ENCODE measurements at places on chromosomes 4 and X.

GRCh38 chr4:146545102-146545501 lies 23.4 kb upstream of the SLC10A7 start:
- no peak for DNase-seq

DNA sequence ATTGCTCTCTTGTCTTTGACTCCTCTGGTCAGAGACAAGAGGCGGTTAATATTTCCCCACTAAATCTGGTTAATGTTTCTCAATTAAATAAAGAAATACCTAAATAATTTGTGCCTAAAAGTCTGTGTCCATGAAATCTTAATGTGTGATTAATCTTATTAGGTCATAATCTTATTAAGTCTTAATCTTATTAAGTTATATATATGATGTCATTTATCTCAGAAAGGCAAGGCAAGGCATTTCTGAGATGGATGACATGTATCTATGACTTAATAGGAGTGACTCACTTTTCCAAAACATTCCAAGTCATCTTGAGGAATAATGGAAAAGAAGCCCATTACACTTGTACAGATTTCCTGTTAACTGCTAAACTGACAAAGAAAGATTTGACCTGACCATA lies 74.7 kb downstream of the TRAM1L1 start:
- no peak for DNase-seq

DNA sequence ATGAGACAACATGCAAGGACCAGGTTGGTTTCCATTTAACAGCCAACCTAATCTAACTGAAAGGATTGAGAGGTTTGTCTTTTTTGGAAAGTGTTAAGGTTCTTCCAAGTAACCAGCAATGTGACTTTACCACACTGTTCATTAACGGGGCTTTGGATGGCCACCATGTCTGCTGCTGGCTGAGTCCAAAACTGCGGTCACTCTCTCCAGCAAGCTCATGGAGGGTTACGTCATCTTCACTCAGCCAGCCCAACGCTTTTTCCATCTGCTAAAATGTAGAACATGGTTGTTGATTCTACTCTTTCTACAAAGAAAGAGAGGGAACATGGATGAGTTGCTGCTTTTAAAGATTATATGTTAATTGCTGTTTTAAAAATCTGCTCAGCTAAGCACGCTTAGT lies 11.0 kb downstream of the PKD2 start:
- DNase-seq: peak; percentile 47

- no peak for DNase-seq
Observed at GRCh38 chrX:45208121-45208856, 7.6 kb upstream of the DIPK2B start.

GRCh38 chr4:1772853-1773538 lies 20.1 kb upstream of the FGFR3 start:
- DNase-seq: no peak

DNA sequence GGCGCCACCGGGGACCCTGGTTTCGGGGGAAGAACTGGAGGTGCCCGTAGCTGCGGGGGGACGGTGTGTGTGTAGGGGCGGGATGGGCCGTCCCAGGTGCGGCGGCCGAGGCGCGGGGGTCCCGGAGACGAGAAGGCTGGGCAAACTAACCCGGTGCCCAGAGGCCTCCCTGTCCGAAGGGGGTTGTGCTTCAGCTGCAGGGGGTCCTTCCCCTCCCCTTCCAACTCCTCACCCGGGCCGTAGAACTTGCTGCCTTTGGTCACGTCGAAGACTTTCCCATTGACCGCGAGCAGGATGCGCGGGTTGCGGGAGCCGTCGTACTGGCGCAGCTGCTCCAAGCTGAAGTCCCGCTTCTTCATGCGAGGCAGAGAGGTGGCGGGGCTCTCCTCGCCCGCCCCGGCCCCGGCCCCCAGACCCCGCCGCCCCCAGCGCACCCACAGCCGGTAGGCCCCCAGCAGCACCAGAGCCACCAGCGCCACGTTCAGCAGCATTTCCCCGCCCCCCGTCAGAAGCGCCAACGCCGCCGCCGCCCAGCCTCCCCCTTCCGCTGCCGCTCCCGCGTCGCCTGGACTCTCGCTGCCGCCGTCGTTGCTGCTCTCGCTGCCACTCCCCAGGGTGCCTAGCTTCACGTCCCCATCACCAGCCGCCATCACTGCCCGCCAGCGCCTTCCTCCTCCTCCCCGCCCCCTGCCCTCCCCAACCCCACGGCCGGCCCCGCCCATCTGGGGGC lies at the start of gene PGRMC2:
Gene PGRMC2 (minus strand): TSS at position 673 of the 730 bp plus-strand sequence. CDS start 23 bp downstream, at position 650.
- DNase-seq: no peak

DNA sequence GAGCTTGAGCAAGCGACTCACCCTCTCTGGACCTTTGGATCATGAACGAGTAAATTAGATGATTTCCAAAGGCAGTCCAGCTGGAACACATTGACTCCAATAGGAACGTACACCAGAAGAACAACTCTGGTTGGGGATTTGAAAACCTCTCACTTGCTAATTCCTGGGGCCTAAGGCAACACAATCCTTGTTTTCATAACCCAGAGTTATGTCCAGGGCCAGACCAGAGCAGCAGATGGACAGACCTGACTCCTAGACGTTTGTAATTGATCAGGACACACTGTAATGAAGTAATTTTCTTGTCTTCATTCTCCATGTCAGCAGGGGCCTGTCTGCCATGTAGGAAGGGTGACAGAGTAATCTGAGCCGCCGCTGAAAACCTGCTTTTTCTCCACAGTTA lies 283.9 kb downstream of the IDS start:
- no peak for DNase-seq

DNA sequence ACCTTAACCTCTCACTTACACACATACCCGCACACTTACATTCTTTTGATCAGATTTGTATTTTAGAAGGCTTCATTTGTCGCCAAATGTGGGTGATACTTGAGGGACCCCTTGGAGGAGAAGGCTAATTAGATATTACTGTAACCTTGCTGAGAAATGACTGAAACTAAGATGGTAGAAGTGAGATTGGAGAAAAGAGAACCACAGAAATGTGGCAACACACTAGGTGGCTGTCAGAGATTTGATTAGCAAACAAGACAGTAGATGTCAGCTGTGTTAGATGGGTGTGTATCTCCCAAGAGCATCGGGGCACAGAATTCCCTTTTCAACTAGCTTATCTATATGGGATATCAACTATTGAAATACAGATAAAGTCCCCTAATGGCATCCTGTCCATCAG lies 149.3 kb upstream of the FABP2 start:
- no peak for DNase-seq

GRCh38 chr4:55458611-55459010 lies 62.9 kb downstream of the TMEM165 start:
- DNase-seq: no peak

DNA sequence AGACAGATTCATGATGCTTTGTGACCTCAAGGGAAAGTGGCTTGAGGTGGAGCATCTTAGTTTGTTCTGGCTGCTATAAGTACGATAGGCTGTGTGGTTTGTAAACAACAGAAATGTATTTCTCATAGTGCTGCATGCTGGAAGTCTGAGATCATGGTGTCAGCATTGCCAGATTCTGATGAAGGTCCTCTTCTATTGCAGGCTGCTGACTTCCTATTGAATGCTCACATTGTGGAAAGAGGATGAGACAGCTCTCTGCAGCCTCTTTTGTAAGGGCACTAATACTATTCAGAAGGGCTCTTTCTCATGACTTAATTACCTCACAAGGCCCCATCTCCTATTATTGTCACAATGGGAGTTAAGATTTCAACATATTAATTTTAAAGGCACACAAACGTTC lies 1674.0 kb upstream of the PCDH7 start:
- peak; percentile 86 for DNase-seq

DNA sequence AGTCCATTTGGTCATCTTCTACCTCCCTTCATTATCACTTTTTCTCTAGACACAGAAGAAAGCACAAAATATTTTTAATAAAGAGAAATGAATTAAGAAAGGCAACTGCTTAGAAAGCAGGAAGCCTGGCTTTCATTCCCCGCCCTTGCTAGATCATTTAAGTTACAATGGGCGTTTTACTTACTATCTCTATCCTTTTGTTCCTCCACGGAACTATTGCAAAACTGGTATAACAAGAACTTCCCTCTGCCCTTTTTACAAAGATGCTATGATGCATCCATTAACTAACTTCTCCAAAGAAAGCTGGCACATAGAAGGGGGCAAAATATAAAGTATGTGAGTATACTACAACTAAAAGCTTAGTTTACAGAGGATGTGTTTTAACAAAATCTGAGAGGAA lies 434.5 kb upstream of the FTHL17 start:
- DNase-seq: no peak

DNA sequence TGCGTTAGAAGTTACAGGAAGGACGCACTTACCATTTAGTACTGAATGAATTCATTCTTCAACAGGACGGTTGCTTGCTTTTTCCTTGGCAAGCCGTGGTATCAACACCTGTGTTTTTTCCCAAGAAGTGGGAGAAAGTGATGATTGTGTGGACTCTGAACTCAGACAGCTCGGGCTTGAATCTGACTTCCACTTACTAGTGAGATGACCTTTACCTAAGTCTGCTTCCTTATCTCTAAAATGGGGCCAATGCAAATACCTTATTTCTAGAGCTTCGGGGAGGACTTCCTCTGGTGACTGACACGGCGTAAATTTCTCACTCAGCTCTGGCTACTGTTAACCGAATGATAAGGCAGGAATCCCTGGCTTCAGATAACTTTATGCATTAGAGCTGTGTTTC lies 146.8 kb upstream of the RBPJ start:
- no peak for DNase-seq

- no peak for DNase-seq
Observed at GRCh38 chr4:147351083-147351787, 129.7 kb upstream of the EDNRA start.

- DNase-seq: no peak
Observed at GRCh38 chr4:119113033-119113655, 22.5 kb upstream of the MYOZ2 start.

DNA sequence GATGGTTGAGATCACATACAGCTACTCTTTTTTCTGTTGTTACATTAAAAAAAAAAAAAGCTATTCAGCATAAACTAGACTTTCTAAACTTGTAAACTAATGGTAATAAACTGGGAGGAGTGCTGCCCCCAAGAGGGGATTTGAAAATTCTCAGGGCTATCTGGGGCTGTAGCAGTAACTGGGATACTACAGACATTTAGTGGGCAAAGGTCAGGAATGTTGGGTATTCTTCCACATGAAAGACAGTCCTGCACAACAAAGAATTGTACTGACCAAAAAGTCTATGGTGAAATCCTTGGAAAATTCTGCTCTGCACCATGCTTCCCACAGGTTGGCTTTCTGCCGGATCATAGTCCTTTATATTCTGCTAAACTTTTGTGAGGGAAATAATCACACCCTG lies 232.6 kb upstream of the BOD1L1 start:
- peak; percentile 41 for DNase-seq

DNA sequence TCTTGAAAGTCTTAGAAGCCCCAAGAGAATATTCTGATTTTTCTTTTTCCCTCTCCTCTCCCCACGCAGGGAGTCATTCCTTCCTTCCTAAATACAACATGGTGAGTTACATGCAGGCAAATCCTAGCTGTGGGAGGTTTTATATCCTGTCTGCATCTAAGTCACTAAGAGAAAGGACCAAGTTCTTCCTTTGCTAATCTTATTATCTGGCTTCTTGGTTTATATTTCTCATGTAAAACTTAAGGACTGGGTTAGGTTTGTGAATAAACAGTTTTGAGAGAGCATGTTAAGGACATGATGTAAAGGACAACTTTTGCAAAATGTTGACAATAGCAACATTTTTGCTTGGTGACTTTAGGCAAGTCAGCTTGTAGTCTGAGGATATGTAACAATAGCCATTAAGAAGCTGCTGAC lies 5.1 kb upstream of the CXCL9 start:
- no peak for DNase-seq

- peak; percentile 45 for DNase-seq
Observed at GRCh38 chr4:155999725-156000124, 46.1 kb upstream of the CTSO start.

DNA sequence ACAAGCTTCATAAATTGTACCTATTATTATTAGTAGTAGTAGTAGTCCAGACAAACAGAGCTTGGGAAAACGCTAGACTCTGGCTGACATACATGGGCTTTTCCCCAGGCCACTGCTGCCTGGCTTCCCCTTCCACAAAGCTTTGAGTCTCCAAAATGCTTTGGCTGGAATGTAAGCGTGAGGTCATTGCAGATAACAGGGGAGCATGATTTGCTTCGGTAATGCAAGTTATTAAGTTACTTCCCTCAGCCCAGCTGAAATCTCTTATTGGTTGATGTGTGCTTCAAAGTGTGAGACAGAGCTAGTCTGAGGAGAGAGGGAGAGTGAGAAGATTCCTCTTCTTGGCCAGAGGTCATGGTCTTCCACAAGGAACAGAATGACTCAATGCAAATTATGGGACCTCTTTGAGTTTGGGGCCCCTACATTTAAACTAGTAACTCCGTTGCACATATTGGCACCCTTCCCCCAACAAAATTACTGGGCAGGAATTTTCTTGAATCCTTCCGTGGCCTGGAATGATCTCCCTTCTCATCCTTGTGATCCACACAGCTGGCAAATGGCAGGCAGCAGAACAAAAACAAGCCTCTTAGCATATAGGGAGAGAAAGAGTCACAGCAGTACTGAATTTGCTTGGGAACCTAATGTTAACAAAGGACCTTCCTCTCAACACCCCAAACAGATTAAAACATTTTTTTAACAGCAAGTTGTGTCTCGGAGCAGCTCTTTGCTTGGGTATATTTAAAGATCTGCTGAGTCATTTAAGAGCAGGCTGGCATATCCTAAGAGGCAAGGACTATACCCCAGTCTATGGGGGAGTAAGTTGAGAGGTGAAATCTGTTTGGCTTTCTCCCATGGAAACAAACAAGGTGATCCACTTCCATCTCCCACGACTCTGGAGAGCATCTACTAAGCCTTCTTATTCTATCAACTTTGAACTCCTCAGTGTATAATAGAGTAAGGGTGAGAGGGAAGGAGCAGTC lies 19.9 kb downstream of the AR start:
- no peak for DNase-seq

DNA sequence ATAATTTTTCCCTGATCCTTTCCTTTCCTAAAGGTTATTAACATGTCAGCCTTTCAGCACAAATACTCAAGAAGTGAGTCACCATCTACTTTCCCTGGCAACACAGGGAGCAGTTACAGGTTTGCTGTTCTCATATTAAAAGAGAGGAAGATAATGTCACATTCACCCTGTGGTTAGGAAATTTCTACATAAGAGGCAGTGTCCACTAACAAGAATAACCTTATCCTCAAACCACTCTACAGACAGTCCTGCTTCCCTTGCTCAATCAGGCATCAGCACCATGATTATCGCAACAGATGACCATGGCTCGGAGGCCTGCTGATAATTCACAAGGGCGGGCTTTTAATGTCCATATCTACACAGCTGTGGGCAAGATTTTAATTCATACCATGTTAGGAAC lies 30.9 kb downstream of the RNF150 start:
- DNase-seq: no peak

DNA sequence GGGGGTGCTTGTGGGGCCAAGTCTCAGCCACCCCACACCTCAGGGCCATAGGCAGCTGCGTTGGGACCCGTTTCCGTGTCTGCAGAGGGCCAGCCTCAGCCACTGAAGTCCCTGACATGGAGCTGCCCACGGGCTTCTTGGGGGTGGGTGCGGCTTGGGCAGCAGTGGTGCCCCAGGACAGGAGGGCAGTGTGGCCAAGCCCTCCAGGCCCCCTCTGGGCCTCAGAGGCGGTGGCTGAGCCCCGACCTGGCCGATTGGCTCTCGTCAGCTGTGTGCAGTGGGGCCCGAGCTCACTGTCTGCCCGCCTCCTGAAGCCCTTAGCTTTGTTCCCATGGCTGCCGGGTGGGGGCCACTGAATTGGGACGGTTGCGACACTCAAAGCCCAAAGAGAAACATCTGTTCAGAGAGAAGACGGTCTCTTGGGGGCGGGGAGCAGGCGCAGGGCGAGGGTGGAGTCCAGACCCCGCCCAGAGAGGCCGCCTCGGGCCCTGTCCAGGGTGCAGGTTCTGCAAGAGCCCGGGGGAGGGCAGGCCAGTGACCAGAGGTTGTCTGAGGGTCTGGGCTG lies 9.1 kb downstream of the FGFR3 start:
- no peak for DNase-seq

All from globus pallidus (tissue), 1 donor.